Stomach (tissue), 19 donors: ENCODE measurements at places on chromosomes 16 and 17. TPM values are rescaled to one million over a fixed set of nuclear protein-coding genes. Genes with fewer than 3 reads are reported as not detected.
A peak's percentile ranks its signal among the peaks of the same experiment; 100 is the strongest.

DNA sequence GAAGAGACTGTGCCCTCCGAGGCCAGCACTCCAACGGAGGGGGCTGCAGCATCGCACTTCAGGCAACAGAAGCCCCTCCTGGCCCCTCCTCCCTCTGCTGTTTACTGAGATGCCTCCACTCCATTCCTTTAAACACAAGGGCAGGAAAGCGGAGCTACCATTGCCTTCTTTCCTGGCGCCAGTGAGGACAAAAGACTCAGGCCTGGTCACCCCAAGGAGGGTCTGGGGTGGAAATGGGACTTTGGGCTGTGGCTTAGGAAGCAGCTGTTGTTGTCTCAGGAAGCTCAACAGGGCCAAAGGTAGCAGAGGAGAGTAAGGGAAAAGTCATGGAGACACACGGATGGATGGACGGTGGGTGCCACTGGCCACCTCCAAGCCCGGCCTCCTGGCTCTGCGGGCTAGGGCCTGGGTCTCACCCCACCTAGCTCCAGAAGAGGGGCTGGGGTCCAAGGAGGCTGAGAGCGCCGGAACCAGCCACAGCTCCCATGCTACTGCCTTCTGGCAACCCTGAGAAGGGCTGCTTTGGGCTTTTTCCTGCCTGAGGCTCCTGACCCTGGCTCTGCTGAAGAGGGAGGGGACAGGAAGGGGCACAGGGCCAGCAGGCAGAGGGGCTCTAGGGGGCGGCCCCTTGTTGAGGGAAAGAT, 11.1 kb downstream of the CD300LG start:
- H3K27ac ChIP-seq = no peak overlapping the region
- no peak overlapping the region for H3K4me3 ChIP-seq
- H3K27me3 ChIP-seq = no peaks in the 10 kb centered on the region
- H3K4me1 ChIP-seq = no peaks in the 10 kb centered on the region
- DNase-seq = no peak
- no peaks in the 10 kb centered on the region for H3K36me3 ChIP-seq

GRCh38 chr17:43540821-43541674, 5.1 kb downstream of the ETV4 start:
- H3K27me3 ChIP-seq = peaks cover 22% of the 10 kb centered on the region
- no peak overlapping the region for H3K4me3 ChIP-seq
- no peaks in the 10 kb centered on the region for H3K36me3 ChIP-seq
- no peak for DNase-seq
- H3K4me1 ChIP-seq = peaks cover 23% of the 10 kb centered on the region
- H3K27ac ChIP-seq = no peak overlapping the region

DNA sequence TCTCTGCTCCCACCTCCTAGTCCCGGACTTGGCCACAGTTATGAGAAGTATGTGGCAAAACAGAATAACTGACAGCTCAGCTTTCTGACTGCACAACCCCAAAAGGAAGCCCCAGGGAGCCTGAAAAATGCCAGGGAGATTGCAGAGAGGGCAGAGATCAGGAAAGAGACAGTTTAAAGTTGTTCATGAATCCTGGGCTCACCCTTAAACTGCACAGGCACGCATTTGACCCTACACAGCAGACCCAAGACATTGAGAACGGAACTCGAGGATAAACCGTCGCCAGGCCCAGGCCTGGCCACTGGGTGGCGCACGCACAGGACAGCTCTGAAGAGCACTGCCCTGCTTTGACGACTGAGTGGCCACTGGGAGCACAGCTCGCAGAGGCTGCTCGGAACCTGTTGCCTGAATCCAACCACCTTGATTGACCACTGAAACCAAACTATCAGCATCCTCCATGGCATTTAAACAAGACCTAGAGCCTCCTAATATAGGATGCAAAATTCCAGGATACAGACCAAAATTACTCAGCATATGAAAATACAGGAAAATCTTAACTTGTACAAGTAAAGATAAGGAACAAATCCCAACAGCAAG, 114.0 kb downstream of the C16orf95 start:
- no peak overlapping the region for H3K27ac ChIP-seq
- H3K27me3 ChIP-seq = no peaks in the 10 kb centered on the region
- no peaks in the 10 kb centered on the region for H3K4me1 ChIP-seq
- no peaks in the 10 kb centered on the region for H3K36me3 ChIP-seq

DNA sequence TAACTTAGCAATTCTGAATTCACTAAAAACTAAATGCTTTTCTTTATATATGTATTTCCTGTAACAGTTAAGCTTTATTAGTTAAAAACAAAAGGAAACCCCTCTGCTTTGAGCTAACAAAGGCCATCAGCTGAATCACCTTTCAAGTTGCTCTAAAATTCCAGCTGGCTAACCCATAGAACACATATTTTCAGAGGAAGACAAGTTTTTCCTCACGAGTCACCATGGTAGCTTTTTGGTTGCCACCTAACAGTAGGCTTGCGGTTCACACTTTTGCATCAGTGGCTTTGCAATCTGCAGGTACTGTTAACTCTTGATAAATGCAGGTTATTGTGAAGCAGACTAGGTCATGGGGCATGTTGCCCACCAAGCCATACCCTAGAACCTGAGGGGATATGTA, 57.6 kb upstream of the IRX5 start:
- no peak for DNase-seq
- H3K36me3 ChIP-seq = no peaks in the 10 kb centered on the region
- H3K4me3 ChIP-seq = no peak overlapping the region
- no peak overlapping the region for H3K27ac ChIP-seq

DNA sequence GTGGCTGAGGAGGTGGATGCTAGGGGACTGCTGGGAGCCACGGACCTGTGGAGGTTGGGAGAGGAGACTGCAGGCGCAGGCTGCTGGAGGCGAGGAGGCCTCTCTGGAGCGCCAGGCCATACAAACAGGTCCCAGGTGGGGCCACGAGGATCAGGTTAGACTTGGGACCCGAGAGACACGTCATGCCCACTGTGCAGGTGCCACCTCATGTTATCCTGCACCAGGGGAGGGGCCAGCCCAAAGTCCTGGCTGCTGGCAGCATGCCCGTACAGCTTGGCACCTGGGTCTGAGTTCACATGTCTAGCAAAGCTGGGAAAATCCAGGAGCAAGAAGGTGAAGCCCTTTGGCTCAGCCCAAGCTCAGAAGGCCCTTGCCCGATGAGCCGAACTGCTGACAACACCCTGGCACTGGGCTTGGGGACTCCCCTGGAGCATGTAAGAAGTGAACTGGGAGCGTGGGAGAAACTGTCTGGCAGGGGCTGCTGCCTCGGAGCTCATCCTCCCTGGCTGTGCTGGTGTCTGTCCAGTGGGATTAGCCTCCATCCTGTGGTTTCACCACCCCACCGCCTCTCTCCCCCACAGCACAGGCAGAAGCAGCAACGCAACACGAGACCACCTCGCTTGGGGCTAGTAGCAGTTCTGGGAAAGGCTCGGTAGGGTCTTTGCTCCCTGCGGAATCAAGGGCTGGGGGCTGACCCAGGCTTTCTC, 5.3 kb downstream of the ARHGDIA start:
- no peaks in the 10 kb centered on the region for H3K27me3 ChIP-seq
- peaks cover 73% of the 10 kb centered on the region for H3K4me1 ChIP-seq
- H3K27ac ChIP-seq = peak overlapping the region; percentile 92
- peak; percentile 73 for DNase-seq

DNA sequence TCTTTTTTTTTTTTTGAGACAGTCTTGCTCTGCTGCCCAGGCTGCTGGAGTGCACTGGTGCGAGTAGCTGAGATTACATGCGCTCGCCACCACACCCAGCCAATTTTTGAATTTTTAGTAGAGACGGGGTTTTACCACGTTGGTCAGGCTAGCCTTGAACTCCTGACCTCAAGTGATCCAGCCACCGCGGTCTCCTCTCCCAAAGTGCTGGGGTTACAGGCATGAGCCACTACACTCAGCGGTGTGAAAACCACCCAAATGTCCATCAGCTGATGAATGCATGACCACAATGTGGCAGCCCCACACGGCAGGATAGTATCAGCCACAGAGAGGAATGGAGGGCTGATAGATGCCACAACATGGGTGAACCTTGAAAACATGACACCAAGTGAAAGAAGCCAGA, 2.1 kb downstream of the P2RX5 start:
- no peak for DNase-seq
- H3K4me3 ChIP-seq = no peak overlapping the region
- H3K27me3 ChIP-seq = peaks cover 32% of the 10 kb centered on the region
- H3K27ac ChIP-seq = no peak overlapping the region

The TBC1D3G gene
- not detected for total RNA-seq

The KRT40 gene
- total RNA-seq = not detected

The BAIAP3 gene
- 4.7 TPM for total RNA-seq

The TNFRSF13B gene
- not detected for total RNA-seq

The QPRT gene
- total RNA-seq = 5.1 TPM

The ZFPM1 gene
- total RNA-seq = 21.2 TPM
